ENCODE measurements at places on chromosomes 3 and 15.

DNA sequence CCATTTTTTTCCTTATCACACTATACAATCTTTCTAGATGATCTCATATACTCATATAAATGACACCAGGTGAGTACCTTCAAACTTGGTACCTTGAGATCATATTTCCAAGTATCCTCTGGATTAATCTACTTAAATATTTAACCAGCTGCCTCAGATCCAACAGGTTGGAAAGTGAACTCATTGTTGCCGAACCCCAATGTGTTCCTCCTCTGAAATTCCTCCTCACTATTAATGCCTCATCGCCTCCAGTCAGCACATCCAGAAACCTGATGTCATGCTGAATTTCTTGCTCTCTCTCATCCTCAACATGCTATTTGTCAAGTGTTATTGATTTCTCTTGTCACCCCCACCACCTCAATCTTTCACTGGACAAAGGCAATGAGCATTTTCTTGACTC lies 221.8 kb downstream of the FMN1 start:
- DNase-seq: no peak

DNA sequence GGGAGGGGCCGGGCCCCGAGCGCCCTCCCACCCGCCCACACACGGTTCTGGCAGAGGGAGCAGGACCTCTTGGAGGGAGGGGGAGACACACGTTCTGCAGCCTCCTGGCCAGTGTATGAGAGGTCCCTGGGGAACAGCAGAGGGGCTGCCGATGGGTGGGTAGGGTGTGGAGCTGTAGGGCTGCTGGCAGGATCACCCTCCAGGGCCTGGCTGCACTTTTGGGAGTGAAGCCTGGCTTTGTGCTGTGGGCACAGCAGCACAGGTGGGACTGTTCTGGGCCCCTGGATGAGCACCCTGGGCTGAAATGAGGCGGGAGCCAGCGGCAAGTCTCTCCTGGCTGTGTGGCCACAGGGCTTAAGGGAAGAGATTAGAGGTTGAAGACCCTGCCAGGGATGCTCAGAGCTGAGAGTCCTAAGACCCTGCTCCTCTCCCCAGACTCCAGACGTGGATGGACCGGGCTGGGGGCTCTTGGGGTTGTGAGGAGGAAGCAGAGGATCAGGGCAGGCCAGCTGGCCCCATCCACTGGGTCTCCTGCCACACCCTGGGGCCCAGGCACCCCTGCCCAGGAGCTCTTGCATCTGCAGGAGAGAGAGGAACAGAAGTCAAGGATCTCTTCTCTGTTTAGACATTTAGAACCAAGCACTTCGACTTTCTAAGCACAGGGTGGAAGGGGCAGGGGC lies 45.2 kb downstream of the RGMA start:
- DNase-seq: no peak

DNA sequence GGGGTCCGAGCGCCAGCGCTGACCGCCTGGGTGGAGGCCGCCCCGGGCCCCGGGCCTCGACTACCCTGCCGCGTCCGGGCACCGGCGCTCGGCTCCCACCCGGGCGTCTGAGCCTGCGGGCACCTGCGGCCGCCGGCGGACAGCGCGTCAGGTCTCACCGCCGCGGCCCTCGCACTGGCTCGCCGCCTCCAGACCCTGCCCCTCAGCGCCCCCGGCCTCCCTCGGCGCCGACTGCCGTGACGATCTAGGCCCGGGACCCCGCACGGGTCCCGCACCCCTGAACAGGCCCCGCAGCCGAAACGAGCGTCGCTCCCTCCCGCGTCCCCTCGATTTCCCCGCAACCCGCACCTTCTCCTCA lies 297 bp downstream of the PRC1 start:
- peak; percentile 64 for DNase-seq

GRCh38 chr3:191255156-191255555 lies 56.1 kb downstream of the OSTN start:
- no peak for DNase-seq

GRCh38 chr3:69370901-69371301 lies 15.0 kb downstream of the FRMD4B start:
- no peak for DNase-seq

- no peak for DNase-seq
Measured at GRCh38 chr3:70273492-70273891, 38.9 kb downstream of the MDFIC2 start.

DNA sequence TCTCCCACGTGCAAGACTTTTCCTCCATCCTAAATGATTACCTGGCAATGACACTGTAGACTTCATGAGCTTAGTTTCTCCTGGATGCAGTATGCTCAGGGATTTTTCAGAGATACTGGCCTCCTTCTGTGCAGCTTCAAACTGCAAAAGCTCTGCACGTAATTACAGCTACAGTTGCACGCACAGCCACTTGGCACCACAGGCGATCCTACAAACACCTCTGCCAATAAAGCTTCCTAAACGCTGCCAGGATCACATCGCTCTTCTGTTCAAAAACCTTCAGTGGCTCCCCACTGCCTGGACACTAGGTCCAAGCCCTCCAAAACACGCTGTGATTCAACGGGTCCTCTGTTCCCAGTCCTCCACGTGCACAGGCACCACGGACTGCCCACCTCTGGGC lies 49.5 kb downstream of the NUP210 start:
- peak; percentile 35 for DNase-seq

GRCh38 chr3:134654031-134654430 lies 3.2 kb upstream of the KY start:
- DNase-seq: no peak

- peak; percentile 82 for DNase-seq
Measured at GRCh38 chr3:194137506-194138474, 1.8 kb downstream of the HES1 start.

DNA sequence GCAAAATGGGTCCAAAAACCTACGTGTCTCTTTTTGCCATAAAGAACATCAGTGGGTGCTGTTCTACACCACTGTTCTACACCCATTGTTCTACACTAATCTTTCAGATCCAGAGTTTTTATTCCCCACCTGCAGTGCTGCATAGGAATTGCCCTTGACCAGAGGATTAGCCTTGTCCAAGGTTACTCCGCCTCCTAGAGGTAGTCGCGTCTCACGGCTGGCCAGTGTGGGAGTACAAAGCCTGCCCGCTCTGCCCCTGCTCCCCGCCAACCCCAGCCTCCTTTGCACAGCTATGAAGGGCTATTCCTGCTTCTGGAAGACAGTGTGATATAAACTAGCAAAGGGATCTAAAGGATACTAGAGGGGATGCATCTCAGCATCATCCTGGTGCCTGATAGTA lies 222.1 kb upstream of the LMCD1 start:
- no peak for DNase-seq

- no peak for DNase-seq
Measured at GRCh38 chr3:197782230-197782629, 8.8 kb upstream of the LRCH3 start.

DNA sequence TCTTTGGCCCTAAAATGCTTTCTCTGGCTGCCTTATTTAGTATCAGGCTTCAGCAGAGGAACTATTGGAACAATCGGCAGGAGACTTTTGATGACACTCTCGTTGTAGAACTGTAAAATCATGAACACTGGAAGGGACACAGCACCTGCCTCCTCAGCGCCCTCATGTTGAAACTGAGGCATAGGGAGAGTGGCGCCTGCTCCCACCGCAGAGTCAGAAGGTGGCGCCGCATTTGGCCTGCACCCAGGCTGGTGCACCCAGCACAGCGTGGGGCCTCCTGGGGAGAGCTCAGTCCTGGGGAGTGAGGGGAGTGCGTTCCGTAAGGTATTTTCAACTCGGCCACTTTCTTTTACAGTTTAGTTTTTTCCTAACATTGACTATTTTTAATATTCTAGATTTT lies 78.2 kb upstream of the BLM start:
- no peak for DNase-seq

- DNase-seq: no peak
Measured at GRCh38 chr3:141233457-141234161, 2.0 kb downstream of the PXYLP1 start.

DNA sequence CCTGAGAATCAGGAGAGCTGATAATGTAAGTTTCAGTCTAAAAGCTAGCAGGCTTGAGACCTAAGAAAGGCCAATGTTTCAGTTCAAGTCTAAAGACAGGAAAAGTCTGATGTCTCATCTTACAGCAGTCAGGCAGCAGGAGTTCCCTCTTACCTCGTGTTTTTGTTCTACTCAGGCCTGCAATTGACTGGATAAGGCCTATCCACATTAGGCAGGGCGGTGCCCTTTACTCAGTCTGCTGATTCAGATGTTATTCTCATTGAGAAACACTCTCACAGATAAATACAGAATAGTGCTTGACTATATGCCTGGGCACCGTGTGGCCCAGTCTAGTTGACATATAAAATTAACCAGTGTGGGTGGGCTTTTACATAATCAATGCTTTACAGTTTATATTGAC lies 122.4 kb downstream of the NR1D2 start:
- no peak for DNase-seq

All from Right ventricle myocardium inferior (tissue), 1 donor.